Tibial nerve (tissue), 4 donors: ENCODE measurements at places on chromosomes 2 and 18. TPM values are rescaled to one million over a fixed set of nuclear protein-coding genes. Genes with fewer than 3 reads are reported as not detected.

HAAO gene
- total RNA-seq = 9.3 TPM

DSEL gene
- 19.6 TPM for total RNA-seq

MAP3K19 gene
- not detected for total RNA-seq

CCDC148 gene
- 1.8 TPM for total RNA-seq

LYG2 gene
- total RNA-seq = not detected

TNFRSF11A gene
- total RNA-seq = 25.8 TPM

LAMA1 gene
- 2.4 TPM for total RNA-seq

RAD51AP2 gene
- not detected for total RNA-seq

GRCh38 chr2:96156011-96156820 is 11.0 kb upstream of the DUSP2 start:
- DNase-seq = no peak

DNA sequence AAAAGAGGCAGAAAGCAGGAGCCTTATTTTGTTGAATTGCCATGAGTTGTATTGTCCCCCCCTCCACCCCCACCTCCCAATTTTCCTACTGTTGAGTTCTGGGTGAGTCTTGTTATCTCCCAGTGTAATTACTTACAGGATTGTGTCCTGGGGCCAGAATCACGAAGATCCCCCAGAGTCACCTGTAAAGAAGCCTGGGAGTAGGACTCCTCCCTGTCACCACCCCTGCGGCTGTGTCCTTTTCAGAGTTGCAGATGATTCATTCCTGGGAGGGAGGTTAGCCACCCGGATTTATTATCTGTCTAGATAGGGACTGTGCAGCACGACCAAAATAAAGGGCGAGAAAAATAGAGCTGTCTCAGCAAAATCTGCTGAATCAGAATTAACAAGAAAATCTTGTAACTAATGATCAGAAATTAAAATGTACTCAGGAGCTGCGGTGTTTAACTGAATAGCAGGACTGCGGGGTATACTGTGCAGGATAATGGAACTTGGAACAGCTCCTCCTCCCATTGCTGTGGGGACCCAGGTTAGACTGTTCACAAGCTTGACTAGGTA is 81.7 kb upstream of the CAPN13 start:
- DNase-seq = no peak

DNA sequence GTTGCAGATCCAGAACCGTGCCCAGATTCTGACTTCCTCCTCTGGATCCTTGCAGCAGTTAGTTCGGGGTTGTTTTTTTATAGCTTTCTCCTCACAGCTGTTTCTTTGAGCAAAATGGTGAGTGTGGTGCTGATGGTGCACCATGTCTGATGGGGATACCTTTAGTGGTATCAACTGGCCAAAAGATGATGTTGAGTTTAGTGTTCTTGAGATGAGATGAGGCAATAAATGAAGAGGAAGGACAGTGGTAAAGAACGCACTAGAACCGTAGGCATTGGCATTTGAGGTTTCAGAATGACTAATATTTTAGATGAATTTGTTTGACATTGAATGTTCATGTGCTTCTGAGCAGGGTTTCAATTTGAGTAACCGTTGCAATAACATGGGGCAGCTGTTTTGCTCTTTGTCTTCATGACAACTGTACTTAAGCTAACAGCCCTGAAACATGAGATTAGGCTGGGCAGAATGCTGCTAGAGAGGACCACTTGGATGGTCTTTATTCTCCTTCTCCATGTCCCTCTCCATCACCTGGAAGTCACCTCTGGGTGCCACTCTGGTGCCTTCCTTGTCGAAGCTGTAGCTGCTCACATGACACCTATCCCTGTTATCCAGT is 3.9 kb downstream of the CTLA4 start:
- DNase-seq = no peak

GRCh38 chr2:231399046-231399852 is 3.7 kb downstream of the B3GNT7 start:
- no peak for DNase-seq

DNA sequence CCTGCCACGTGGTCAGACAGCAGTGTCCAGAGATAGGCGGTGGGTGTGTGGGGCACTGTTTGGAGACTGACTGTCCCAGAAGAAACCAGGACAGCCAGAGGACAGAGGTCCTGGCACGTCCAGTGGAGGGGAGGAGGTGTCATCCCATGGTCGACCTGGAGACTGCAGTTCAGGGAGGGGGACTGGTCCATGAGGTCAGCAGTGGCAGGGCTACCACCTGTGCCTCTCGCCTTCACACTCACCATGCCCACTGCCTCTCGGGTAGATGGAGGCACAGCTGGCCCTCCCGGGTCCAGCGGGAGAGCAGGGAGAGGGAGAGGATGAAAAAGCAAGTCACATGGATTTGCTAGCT is 53.9 kb downstream of the INHBB start:
- no peak for DNase-seq

GRCh38 chr2:173235947-173236803 is 118.5 kb upstream of the CDCA7 start:
- no peak for DNase-seq

GRCh38 chr18:8608795-8609658 is at the start of gene RAB12:
Gene RAB12, plus strand, starts transcription at chr18:8609437. Its CDS starts 3 bp downstream, at chr18:8609440.
- DNase-seq = peak; percentile 72

- DNase-seq = no peak
Measured at GRCh38 chr2:237315829-237316225, 98.1 kb downstream of the COL6A3 start.

GRCh38 chr2:102487761-102488462 is 14.9 kb downstream of the SLC9A4 start:
- no peak for DNase-seq

- DNase-seq = peak; percentile 16
Measured at GRCh38 chr2:219997341-219997851, 370.0 kb downstream of the SLC4A3 start.

DNA sequence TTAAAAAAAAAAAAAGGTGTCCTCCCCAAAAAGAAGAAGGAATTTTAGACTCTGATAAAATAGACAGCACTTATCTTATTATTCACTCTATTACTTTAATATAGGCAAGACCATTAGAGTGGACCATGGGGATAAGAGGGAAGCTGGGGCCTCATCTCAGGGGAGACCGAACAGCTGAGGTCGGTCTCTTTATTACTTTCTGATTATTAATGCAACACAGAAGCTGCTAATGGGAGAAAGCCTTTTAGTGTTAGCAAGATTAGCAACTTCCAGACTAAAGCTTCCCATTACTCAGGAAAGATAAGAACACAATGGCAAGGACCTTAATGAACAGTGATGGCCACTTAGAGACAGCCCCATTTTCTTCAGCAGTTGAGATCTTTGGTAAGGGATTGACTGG is 135.5 kb downstream of the TMEFF2 start:
- DNase-seq = no peak

DNA sequence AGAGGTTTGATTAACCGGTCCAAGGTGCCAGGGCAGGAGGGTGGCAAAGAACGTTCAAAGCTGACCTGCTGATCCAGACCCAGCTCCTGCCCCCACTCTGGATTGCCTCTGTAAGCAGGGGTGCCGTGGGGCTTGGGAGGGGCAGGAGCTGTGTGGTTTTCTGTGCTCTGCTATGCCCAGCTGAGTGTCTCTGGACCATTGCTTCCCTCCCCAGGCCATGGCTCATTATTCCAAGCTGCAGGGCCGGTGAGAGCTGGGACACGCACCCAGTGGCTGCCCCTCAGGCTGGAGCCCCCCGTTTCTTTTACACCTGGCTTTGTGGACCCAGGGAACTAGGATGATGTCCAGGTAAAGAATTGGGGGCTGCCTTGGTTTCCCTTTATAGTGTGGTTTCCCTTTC is 238.4 kb upstream of the HS6ST1 start:
- no peak for DNase-seq

- DNase-seq = no peak
Measured at GRCh38 chr18:78244779-78245178, 734.8 kb upstream of the SALL3 start.

DNA sequence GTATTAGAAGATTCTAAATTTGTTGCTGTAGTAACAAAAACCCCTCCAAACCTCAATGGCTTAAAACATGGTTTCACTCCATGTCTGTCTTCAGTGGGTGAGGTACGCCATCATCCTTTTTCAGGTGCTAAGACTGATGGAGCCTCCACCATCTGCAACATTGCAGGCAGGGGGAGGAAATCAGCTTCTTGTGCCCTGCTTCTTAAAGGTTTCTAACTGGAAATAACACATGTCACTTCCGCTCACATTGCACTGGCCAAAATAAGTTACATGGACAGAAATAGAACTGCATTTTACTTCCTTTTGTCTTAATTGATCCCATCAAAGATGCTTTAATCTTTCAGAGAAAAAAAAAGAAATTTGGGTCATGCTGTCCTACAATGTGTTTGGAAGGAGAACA is 94.1 kb downstream of the GALNT3 start:
- no peak for DNase-seq

GRCh38 chr18:69874058-69874457 is 73.6 kb downstream of the CD226 start:
- DNase-seq = no peak

- no peak for DNase-seq
Measured at GRCh38 chr2:170216428-170216827, 38.5 kb downstream of the MYO3B start.
